ENCODE measurements at places on chromosomes 3 and 15. TPM values are rescaled to one million over a fixed set of nuclear protein-coding genes. Genes with fewer than 3 reads are reported as not detected.

Gene SKOR1
- 0.09 TPM for total RNA-seq

- no peaks in the 10 kb centered on the region for H3K36me3 ChIP-seq
- H3K4me1 ChIP-seq = peaks cover 39% of the 10 kb centered on the region
- H3K4me3 ChIP-seq = no peak overlapping the region
- no peak for DNase-seq
These were observed 39.5 kb upstream of the ATP2C1 start for GRCh38 chr3:130854208-130854864.

- H3K27me3 ChIP-seq = no peaks in the 10 kb centered on the region
- H3K4me1 ChIP-seq = no peaks in the 10 kb centered on the region
- DNase-seq = no peak
- H3K27ac ChIP-seq = no peak overlapping the region
These were observed 479.3 kb downstream of the EPHA3 start for GRCh38 chr3:89586676-89587075.

Gene TBC1D23
- 14.4 TPM for total RNA-seq

- H3K27ac ChIP-seq = peak overlapping the region; percentile 85
- H3K36me3 ChIP-seq = no peaks in the 10 kb centered on the region
- DNase-seq = peak; percentile 81
These were observed 19.1 kb downstream of the ZDHHC19 start for GRCh38 chr3:196192036-196192523.

- H3K4me1 ChIP-seq = peaks cover 38% of the 10 kb centered on the region
- no peaks in the 10 kb centered on the region for H3K27me3 ChIP-seq
- H3K36me3 ChIP-seq = no peaks in the 10 kb centered on the region
- peak overlapping the region; percentile 80 for H3K27ac ChIP-seq
- no peak overlapping the region for H3K4me3 ChIP-seq
These were observed 108.1 kb downstream of the XXYLT1 start for GRCh38 chr3:195162816-195163215.

DNA sequence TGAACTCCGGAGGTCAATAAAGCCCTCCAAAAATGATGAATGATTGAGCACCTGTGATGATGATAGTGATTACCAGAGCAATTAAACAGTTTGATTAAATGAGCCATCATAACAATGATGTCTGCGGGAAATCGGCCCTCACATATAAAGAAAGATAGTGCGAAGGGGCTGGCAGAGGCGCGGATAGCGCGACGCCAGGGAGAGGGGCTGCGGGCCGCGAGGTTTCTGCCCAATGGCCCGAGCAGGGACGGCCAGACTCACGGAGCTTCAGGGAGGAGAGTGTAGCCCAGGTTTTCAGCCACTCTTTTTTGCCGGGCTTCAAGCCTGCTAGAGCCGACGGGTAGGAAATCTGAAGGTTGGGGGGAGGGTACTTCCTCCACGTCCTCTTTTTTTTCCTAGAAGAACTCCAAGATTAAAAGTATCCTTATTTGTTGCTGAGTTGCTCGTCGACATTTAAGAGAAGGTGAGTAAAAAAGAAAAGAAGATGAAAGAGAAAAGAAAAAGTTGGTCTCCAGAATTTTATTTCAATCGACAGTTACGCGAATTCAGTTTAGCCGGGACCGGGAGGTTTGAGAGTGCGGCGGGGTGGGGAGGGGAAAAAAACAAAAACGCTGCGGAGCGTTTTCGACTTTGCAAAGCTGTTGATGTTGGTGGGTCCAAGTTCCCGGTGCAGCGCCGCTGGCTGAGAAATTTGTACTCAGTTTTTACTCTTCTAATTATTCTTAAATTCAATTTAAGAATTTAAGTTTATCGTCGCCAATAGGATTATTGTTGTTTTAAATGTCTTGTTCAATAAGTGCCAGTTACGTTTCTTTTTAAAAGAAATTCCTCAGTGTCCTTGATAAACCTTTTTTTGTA is 2.2 kb upstream of the MEIS2 start:
- H3K4me3 ChIP-seq = peak overlapping the region; percentile 26
- DNase-seq = no peak
- peaks cover 36% of the 10 kb centered on the region for H3K4me1 ChIP-seq
- peak overlapping the region; percentile 46 for H3K27ac ChIP-seq
